NCI-H1694 treated with DMSO at 0.1 percent for 48 hours (cell line): ENCODE measurements at places on chromosomes 5 and 9.

DNA sequence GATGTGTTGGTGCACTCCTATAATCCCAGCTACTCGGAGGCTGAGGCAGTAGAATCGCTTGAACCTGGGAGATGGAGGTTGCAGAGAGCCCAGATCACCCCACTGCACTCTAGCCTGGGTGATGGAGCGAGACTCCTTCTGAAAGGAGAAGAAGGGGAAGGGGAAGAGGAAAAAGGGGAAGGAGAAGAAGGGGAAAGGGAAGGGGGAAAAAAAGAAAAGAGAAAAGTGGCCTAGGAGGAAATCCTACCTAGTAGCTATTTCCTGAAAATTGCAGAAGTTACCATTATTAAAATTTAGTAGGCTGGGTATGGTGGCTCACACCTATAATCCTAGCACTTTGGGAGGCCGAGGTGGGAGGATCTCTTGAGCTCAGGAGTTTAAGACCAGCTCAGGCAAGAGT, 67.4 kb downstream of the ARRDC3 start:
- DNase-seq = no peak

- DNase-seq = no peak
These were observed 1.2 kb downstream of the FBXO10 start for GRCh38 chr9:37575001-37575400.

GRCh38 chr5:123671042-123671441, 159.1 kb downstream of the CSNK1G3 start:
- DNase-seq = peak; percentile 19

DNA sequence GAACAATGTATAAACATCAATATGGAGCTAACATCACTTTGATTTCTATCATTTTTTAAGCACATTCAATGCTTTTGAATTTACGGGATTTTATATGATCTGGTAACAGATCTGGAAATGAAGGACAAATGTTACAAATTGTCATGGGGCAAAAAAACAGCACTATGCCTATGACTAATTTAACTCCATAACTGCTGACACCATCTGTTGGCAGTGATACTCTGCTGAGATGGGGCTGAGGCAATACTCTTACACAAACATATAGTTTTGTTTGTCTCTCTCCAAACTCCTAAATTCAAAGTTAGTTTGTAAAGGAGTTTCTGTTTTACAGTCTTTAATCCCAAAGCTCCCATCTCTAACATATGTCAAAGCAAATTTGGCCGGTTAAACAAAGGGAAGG, 132.5 kb upstream of the FER start:
- peak; percentile 69 for DNase-seq
